Activated T-cell treated with anti-CD3 and anti-CD28 coated beads, Interleukin-2, amount 50 U/mL, for 72 hours (primary cell): ENCODE measurements at places on chromosomes 16 and 17.

DNA sequence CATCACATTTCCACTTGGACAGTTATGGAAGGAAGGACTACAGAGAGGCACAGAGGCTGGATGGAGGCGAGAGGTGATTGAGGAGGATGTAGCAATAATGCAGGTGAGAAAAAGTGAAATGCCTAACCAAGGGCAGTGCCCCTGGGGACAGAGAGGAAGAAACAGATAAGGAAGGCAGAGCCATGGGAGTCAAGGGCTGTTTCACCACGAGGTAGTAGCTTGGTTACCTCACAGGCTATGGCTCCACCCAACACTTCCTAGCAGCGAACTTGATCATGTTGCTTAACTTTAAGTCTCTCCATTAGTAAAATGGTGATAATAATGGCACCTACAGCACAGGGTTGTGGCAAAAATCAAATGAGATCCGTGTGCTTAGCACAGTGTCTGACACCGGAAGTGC is 83.9 kb downstream of the YPEL2 start:
- H3K27ac ChIP-seq = no peak overlapping the region
- H3K36me3 ChIP-seq = no peaks in the 10 kb centered on the region
- no peak for DNase-seq
- no peaks in the 10 kb centered on the region for H3K27me3 ChIP-seq
- H3K4me1 ChIP-seq = peaks cover 23% of the 10 kb centered on the region

GRCh38 chr17:44279666-44280391 is 11.9 kb upstream of the SLC4A1 start:
- no peaks in the 10 kb centered on the region for H3K36me3 ChIP-seq
- H3K27ac ChIP-seq = no peak overlapping the region
- peaks cover 5% of the 10 kb centered on the region for H3K27me3 ChIP-seq

DNA sequence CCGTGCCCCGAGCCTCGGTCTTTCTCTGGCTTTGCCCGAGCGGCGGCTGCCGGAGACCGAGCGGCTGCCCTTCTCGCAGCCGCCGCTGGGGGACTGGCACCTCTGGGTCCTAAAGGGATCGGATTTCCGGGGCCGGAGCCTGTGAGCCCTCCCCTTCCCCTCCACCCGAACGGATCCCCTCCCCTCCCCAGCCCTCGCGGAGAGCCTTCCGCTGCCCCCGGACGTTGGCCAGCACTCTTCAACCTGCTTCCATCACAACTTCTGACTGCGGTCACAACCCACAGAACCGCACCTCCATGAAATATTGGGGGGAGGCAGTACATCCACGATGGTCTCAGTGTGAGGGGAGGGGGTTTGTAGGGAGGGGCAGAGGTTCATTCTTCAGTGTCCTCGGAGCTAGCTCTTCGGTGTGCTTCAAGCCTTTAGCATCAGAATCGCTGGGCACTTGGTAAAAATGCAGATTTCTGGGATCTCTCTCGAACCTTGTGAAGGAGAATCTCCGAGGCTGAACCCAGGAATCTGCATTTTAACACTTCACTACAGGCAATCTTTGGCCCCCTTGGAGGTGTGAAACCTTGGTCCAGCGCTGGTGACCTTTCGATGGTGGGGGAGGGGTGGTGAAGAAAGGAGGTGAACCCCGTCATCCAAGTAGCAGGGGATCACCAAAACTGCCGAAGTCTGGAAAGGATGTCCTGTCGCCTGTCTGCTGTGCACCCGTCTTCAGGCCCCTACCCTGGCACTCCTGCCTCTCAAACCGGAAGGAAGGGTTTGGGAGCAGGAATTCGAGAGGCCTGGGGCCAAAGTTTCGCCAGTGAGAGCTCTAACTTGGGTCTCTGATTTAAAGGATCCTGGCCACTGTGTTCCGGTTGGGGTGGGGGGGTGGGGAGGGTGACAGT is 812 bp upstream of the PPP1R9B start:
- H3K4me1 ChIP-seq = peaks cover 39% of the 10 kb centered on the region
- H3K4me3 ChIP-seq = peak overlapping the region; percentile 91
- DNase-seq = peak; percentile 93
- peak overlapping the region; percentile 91 for H3K27ac ChIP-seq
- no peaks in the 10 kb centered on the region for H3K27me3 ChIP-seq
- peaks cover 15% of the 10 kb centered on the region for H3K36me3 ChIP-seq

- DNase-seq = no peak
- H3K27me3 ChIP-seq = no peaks in the 10 kb centered on the region
- H3K4me3 ChIP-seq = peak overlapping the region; percentile 70
- peaks cover 3% of the 10 kb centered on the region for H3K36me3 ChIP-seq
- H3K27ac ChIP-seq = peak overlapping the region; percentile 75
Observed at GRCh38 chr16:25018972-25019617, 3.9 kb upstream of the ARHGAP17 start.

DNA sequence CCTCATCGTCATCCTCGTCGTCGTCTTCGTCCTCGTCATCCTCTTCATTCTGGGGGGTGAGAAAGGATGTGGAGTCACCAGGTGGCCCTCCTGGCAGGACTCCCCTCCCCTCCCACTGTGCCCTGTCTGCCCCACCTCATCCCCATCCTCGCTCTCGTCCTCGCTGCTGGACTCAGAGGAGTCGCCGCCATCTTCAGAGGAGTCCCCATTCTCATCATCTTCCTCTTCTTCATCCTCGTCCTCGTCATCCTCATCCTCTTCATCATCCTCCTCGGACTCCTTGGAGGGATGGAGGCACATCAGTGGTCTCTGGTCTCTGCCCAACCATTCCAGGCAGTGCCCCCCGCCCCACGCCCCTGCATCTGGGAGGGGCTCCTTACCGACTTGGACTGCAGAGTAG is 7.6 kb upstream of the ATXN7L3 start:
- no peak for DNase-seq
- peaks cover 20% of the 10 kb centered on the region for H3K36me3 ChIP-seq
- H3K27ac ChIP-seq = no peak overlapping the region

GRCh38 chr17:12537436-12537835 is 128.3 kb upstream of the MYOCD start:
- H3K27me3 ChIP-seq = no peaks in the 10 kb centered on the region
- DNase-seq = no peak
- H3K27ac ChIP-seq = no peak overlapping the region

DNA sequence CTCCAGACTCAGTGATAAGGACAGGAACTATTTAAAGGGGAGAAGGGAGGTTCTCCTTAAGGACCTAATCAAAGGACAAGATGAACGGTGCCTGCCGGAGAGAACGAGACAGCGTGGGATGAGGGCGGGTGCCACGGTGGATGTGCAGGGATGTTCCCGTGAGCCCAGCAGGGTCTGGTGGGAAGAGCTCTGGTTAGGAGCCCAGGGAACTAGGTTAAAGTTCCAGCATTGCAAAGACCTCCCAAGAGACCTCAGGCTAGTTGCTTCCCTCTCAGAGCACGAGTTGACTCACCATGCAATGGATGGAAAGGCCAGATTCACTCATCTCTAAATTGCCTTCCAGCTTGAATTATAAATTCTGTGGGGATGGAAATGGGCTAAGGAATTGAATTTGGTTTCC is 14.7 kb downstream of the CCR7 start:
- peak overlapping the region; percentile 88 for H3K27ac ChIP-seq
- H3K4me1 ChIP-seq = peaks cover 100% of the 10 kb centered on the region
- H3K36me3 ChIP-seq = peaks cover 13% of the 10 kb centered on the region

DNA sequence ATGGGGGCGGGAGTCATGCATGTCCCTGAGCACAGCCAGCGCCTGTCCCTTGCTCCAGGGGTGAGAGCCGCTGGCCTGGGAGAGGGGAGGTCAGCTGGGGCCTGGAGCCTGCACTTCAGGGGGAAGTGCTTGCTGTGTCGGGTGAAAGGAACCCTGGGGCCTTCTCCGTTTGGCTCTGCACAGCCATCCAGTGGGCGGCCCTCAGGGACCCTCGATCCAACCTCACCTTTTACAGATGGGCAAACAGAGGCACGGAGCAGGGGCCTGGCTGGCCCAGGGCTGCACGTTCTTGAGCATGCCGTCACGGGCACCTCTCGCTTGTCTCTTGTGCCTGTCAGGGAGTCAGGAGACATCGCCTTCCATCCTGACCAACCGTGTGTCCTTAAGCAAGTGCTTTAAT is 1.8 kb downstream of the SNX20 start:
- peak overlapping the region; percentile 99 for H3K27ac ChIP-seq
- H3K36me3 ChIP-seq = peaks cover 12% of the 10 kb centered on the region
- H3K4me1 ChIP-seq = peaks cover 79% of the 10 kb centered on the region
- no peak for DNase-seq
- peak overlapping the region; percentile 95 for H3K4me3 ChIP-seq

GRCh38 chr16:12754824-12755543 is 48.7 kb downstream of the CPPED1 start:
- H3K4me3 ChIP-seq = no peak overlapping the region
- H3K4me1 ChIP-seq = peaks cover 41% of the 10 kb centered on the region
- no peaks in the 10 kb centered on the region for H3K36me3 ChIP-seq
- DNase-seq = no peak

DNA sequence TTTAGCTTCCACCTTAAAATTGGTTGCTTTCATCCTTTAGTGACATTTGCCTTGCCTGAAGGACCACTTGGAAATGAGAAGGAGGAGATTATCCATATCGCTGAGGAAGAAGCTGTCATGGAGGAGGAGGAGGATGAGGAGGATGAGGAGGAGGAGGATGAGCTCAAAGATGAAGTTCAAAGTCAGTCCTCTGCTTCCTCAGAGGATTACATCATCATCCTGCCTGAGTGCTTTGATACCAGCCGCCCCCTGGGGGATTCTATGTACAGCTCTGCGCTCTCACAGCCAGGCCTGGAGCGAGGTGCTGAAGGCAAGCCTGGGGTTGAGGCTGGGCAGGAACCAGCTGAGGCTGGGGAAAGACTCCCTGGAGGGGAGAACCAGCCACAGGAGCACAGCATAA is 11.5 kb upstream of the TMEM106A start:
- H3K27ac ChIP-seq = peak overlapping the region; percentile 82
- H3K4me3 ChIP-seq = peak overlapping the region; percentile 17
- peaks cover 9% of the 10 kb centered on the region for H3K4me1 ChIP-seq
- no peak for DNase-seq
- peaks cover 29% of the 10 kb centered on the region for H3K36me3 ChIP-seq

- H3K36me3 ChIP-seq = no peaks in the 10 kb centered on the region
- H3K27ac ChIP-seq = peak overlapping the region; percentile 54
Observed at GRCh38 chr17:29918922-29919856, 10.8 kb downstream of the SSH2 start.

DNA sequence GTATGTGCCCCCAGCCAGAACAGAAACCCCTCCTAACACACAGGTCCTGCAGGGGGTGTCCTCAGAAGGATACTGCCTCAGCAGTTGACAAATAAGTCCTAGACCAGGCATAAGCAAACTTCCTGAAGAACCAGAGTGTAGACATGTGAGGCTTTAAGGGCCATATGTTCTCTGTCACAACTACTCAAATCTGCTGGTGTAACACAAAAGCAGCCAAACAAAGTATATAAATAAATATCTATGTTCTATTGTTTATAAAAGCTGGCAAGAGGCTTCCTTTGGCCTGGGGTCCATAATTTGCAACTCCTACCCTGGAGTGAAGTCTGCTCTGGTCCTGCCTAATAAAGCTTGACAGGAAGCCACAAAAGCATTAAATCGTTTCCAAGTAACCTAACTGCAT is 9.9 kb downstream of the FAM83G start:
- H3K27me3 ChIP-seq = no peaks in the 10 kb centered on the region
- H3K36me3 ChIP-seq = peaks cover 25% of the 10 kb centered on the region
- no peak overlapping the region for H3K4me3 ChIP-seq
- peaks cover 22% of the 10 kb centered on the region for H3K4me1 ChIP-seq
- no peak for DNase-seq

GRCh38 chr16:48635199-48635718 is 25.3 kb upstream of the N4BP1 start:
- no peak overlapping the region for H3K27ac ChIP-seq
- peaks cover 4% of the 10 kb centered on the region for H3K4me1 ChIP-seq
- no peak for DNase-seq
- peaks cover 4% of the 10 kb centered on the region for H3K27me3 ChIP-seq

DNA sequence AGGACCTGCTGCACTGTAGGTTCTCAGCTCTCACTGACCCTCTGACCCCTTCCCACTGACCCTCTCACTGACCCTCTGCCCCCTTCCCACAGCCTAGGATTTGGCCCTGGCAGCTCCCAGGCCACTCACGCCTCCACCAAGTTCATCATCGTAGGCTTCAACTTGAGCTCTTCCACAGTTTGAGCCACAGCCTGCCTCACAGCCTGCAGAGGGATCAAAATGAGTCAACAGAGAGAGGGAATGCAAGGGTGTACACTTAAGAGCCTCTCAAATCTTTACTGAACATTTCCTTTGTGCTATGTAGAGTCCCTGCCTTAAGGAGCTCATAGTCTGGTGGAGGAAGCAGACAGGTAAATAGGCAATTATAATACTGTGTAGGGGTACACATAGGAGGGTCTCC is 12.1 kb downstream of the HEATR9 start:
- H3K27ac ChIP-seq = peak overlapping the region; percentile 24
- no peak for DNase-seq
- peaks cover 13% of the 10 kb centered on the region for H3K4me1 ChIP-seq
- no peak overlapping the region for H3K4me3 ChIP-seq
- H3K27me3 ChIP-seq = no peaks in the 10 kb centered on the region
- H3K36me3 ChIP-seq = no peaks in the 10 kb centered on the region

DNA sequence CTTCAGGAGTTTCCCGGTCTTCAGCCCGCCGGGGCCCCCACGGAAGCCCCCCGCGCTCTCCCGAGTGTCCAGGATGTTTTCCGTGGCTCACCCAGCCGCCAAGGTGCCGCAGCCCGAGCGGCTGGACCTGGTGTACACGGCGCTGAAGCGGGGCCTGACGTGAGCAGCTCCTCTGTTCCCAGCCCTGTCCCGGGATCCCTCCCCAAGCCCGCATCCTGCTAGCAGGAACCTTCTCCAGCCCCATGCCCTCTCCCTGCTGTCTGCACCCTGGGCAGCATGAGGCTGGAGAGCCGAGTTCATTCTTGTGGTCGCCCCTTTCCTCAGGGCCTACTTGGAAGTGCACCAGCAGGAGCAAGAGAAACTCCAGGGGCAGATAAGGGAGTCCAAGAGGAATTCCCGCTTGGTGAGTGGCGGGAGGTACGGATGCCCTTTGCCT is 10.1 kb downstream of the RIPOR1 start:
- peaks cover 45% of the 10 kb centered on the region for H3K4me1 ChIP-seq
- peaks cover 5% of the 10 kb centered on the region for H3K36me3 ChIP-seq
- no peak for DNase-seq
- no peak overlapping the region for H3K27ac ChIP-seq

DNA sequence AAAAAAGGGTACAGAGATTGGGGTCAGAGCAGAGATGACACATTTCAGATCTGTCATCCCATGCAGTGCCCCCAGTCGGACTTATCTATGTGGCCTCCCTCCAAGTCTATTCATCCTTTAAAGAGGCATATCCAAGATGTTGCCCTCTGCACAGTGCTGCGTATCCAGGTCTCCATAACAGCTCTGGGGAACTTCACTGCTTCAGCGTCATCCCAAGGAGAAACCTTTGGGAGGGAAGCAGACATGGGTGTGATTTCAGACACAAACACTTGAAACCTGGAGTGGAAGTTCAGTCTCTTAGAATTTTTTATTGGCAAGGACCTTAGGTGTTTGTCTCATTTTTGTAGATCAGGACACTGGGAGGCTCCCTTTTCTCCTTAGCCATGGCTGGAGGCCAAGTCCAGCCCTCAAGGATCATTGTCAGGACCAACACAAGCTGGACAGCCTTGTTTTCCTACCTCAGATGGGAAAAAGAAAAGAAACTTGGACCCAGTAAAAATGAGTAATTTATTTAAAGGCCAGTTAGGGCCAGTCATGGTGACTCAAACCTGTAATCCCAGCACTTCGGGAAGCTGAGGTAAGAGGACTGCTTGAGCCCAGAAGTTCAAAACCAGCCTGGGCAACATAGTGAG is 23.9 kb upstream of the NLK start:
- no peak for DNase-seq
- no peak overlapping the region for H3K27ac ChIP-seq
- no peak overlapping the region for H3K4me3 ChIP-seq
- H3K4me1 ChIP-seq = no peaks in the 10 kb centered on the region
